Stimulated activated naive CD4-positive, alpha-beta T cell treated with Interleukin-2 at 50 U/mL for 16 hours (primary cell): ENCODE measurements at places on chromosomes 12 and 14.

GRCh38 chr14:36747411-36748184, 85.9 kb downstream of the PAX9 start:
- DNase-seq, result no peak

- peak; percentile 77 for DNase-seq
Observed at GRCh38 chr12:120012067-120012621, 23.1 kb downstream of the BICDL1 start.

DNA sequence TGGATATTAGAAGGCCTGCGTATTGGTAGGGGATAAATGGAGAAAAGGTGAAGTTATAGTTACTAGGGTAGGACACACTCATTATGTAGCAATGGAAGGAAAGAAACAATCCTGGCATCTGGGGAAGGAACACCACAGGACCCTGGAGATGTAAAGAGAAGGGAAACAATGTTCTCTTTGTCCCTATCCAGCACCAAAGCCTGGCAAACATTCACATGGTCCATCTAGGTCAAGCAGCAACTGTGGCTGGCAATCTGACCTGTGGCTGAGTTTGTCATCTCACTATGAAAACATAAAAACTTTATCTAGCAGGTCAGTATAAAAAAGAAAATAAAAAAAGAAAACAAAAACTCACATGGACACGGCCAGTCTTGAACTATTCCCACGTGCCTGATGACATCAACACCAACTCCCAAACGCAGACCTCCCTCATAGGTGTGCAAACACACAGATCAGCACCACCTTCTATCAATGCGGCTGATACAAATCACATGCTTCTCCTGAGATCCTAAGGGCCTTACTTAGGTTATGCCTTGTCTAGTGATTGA, 2.6 kb downstream of the POMT2 start:
- DNase-seq, result no peak

DNA sequence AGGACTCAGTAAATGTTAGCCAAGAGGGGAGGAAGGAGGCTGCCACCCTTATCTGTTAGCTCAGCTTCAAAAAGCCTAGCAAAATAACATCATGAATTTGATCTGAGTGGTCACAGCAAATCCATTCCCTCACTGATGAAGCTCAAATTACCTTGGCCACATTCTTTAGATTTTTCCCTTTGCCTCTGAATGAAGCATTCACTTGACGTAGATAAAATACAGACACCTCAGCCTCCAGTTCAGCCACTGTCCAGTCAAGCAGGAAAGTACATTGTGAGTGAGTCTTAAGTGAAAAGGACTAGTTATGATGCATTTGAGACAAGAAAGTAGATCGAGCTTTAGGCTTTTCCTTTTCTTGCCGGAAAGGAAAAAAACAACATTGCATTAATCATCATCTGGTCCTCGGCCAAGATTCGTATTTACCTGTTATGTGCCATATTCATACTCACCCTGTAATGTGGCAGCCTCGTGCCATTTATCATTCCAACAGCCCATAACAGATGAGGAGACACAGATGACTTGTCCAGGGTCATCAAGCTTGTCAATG, 146.5 kb downstream of the ETV6 start:
- no peak for DNase-seq

GRCh38 chr14:58882577-58883018, 244.8 kb downstream of the DACT1 start:
- DNase-seq, result no peak

- DNase-seq, result no peak
Observed at GRCh38 chr12:29734734-29735133, 49.0 kb downstream of the TMTC1 start.

DNA sequence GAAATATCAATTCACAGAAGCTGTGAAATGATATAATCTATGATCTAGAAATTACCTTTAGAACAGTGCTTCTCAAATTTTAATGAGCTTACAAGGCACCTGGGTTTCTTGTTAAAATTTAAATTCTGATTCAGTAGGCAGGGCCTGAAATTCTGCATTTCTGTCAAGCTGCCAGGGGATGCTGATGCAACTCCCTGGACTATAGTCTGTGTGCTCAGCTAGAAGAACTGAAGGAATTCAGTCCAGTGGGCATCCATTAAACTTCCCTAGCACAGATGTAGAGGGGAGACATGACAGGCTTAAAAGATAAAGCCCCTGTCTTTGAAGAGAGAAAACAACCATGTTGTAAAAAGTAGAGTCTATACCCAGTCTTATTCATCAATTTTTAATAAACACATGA, 441.8 kb downstream of the TMTC2 start:
- no peak for DNase-seq

DNA sequence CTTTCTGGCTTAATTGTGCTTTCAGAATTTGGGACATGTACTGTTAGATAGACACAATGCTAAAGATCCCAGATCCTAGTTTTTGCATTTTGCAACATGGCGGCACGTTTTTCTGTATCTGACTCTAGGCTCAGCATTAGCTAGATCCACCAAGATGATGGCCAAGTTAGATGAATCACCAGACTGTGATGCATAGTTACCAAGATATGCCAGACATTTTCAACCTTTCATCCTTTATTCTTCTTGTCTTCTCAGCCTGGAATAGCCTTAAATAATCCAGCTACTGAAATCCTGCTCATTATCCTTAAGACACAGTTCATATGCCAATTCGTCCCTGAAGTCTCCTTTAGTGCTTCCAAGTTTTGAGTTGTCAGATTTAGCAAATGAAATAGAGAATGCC, 144.9 kb upstream of the CRY1 start:
- DNase-seq, result no peak

GRCh38 chr12:96256672-96257361, 62.6 kb downstream of the ELK3 start:
- no peak for DNase-seq

DNA sequence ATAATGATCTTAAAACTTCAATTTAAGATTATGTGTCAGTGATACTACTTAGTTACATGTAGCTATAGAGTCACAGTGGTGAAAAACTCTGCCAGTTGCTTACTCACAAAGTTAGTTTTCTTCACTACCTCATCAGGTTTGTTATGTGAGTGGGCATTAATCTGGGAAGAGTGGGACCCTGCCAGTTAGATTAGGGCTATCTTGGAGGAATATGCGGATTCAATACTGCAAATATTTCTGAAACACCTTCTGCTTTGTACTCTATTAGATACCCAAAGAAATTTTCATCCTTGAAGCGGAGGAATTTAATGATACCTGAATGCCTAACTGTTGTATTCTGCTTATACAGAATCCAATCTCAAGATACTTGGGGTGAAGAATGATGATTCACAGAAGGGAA, 25.1 kb downstream of the ZNF268 start:
- no peak for DNase-seq

DNA sequence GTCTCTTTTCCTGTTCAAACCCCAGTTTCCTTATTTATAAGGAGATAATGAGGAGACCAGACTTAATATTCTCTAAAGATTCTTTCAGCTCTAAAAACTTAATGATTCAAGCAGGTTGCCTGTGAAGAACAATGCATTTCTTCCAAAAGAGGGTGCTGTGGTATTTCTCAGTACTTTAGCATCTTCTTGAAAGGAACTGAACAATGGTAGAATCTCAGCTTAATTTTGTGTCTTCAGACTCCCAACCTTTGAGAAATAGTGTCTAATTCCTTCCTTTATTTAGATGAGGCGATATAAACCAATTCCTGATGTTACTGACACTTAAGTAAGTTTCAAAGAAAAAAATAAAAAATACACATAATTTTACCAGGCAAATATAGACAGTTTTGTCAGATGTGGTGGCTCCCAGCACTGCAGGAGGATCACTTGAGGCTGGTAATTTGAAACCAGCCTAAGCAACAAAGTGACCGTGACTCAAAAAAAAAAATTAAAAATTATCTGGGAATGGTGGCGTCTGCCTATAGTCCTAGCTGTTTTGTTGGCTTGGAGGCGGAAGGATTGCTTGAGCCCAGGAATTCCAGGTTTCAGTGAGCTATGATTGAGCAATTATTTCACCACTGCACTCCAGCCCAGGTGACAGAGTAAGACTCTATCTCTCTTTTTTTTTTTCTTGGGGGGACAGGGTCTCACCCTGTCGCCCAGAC, 76.9 kb upstream of the PSMA6 start:
- DNase-seq, result no peak

- DNase-seq, result no peak
Observed at GRCh38 chr14:51297066-51297465, 57.0 kb downstream of the TMX1 start.

DNA sequence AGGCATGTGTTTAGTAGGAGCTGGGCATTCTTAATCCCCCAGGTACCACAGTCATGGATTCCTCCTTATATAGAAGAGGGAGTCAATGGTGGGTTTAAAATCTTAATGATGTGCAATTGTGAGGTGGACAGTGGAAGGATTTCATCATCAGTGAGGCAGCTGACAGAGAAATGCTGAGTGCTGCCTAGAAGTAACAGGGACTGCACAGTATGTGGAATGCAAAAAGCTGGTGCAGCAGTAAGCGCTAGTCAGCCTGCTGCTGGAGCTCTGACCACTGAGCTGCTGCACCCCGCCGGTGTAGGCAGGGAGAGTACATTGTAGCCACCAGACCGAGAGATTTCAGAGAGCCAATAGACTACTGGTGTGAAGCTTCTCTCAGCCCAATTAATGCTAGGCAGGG, 80.5 kb upstream of the DACT1 start:
- DNase-seq, result no peak

DNA sequence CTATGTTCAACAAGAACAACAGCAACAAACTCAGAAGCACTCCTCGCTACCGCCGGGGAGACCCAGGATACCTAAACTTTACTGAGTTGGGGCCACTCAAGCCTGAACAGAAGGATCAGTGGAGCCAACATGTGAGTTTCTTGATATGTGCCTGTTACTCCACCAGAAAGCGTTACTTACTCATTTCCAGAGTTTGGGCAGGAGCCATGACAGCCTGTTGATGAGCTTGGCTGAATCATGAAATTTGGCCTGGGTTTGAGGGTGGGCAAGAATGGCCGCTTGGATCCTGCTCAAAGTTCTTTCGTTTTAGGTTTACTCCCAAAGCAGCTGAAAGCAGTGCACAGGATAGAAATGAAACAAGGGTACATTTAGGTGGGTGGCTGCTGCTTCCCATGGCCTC, 12.0 kb upstream of the GALNT6 start:
- DNase-seq, result no peak

DNA sequence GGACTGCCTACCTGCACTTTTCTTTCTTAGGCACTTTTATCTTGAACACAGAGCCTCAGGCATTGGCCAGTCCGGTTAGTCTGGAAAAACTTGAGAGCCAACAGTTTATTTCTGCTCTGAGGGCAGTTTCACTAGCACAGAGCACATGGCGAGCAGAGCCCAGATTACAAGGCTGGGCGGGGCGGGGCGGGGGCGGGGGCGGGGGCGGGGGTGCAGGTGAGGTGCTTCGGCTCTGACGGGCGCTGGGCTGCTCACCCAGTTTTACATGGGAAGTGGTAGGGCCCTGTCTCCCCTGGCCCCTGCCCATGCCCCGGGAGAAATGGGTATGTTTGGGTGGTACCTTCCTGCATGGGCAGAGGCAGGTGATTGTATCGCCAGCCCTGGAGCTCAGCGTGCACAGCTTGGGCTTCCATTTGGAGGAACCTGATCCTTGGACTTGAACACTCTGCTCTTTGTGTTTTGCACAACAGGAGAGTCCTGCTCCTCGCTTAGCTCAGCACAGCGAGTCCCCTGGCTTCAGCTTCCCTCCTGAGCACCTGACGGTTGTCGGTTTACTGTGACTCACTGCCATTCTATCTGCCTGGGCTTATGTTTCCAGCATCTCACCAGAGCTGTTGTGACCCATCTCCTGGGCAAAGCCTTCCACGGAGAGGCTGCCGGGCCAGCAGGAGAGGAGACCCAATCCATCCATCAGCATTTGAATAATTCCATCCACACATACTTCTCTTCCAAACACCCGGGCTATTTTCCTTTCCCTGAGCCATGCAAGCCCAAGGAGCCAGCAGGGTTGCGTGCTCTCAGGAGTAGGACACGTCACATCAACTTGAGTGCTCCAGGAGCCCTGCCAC, 108.5 kb downstream of the ARF6 start:
- peak; percentile 78 for DNase-seq

DNA sequence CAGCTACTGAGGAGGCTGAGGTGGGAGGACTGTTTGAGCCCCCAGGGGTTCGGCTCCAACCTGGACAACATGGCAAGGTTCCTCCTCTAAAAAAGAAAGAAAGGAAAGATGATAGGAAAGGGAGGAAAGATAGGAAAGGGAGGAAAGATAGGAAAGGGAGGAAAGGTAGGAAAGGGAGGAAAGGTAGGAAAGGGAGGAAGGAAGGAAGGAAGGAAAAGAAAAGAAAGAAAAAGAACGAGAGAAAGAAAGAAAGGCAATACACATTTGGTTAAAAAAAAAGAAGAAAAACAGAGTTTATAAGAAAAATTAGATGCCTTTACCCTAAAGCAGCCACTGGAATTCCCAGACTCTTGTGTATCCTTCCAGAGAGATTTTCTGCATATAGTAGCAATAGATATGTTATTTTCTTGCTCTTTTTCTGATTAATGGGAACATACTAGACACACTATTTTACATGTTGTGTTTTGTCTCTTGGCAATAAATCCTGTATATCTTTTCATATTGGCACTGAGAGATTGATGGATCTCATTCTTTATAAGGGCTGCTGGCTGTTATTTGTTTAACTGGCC, 12.2 kb downstream of the HNF1A start:
- no peak for DNase-seq

DNA sequence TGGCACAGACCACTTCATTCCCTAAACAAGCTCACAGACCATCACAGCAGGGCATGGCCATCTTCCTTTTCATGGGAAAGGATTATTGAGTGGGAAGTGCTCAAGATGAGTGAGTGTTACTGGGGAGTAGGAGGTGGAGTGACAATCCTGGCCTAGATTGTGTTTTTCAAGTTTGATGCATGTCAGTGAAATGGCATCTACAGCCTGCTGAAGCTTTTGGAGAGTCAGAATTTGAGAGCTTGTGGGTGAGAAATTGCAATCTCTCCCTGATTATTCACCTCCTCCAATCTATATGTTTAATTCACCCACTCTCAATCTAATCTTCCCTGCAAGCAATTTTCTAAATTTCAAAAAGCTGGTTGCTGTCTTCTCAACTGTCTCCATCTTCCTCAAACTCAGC, 156.1 kb upstream of the G2E3 start:
- no peak for DNase-seq

GRCh38 chr12:128549601-128550218, 274.0 kb downstream of the SLC15A4 start:
- DNase-seq, result no peak

DNA sequence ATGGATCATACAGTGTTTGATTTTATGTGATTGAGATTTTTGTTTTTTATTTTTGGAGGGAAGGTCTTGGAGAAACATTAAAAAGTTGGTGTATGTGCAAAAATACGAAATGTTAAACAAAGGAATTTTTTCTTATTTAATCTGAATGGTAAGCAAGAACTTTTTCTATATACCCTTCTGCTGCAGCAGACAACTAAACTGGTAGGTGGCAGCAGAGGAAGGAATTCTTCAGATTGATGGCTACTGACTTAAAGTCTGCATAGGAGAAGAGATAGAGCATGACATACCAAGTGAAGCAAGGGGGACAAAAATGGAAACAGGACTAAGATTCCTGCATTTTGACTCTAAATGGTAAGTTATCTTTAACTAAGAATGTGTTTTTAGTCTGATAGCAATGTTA, 42.0 kb upstream of the A2ML1 start:
- no peak for DNase-seq
